HS-27A (cell line): ENCODE measurements at places on chromosomes 11 and 22.

- no peak for DNase-seq
Measured at GRCh38 chr11:62974848-62975522, 9.8 kb downstream of the SLC22A6 start.

- no peak for DNase-seq
Measured at GRCh38 chr11:8814209-8814922, 96.6 kb upstream of the AKIP1 start.

DNA sequence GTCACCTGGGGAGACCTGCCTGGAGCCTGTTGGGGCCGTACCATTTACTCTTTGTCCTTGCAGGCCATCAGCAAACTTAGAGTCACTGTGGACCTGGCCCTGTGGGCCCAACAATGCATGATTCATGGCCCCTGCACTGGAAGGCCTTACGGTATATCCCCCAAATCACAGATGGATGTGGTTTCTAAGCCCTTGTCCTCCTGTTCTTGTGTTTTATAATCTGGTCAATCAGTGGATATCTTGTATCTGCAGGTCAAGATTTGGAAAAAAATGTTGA is 6.2 kb downstream of the TSKU start:
- DNase-seq = no peak

DNA sequence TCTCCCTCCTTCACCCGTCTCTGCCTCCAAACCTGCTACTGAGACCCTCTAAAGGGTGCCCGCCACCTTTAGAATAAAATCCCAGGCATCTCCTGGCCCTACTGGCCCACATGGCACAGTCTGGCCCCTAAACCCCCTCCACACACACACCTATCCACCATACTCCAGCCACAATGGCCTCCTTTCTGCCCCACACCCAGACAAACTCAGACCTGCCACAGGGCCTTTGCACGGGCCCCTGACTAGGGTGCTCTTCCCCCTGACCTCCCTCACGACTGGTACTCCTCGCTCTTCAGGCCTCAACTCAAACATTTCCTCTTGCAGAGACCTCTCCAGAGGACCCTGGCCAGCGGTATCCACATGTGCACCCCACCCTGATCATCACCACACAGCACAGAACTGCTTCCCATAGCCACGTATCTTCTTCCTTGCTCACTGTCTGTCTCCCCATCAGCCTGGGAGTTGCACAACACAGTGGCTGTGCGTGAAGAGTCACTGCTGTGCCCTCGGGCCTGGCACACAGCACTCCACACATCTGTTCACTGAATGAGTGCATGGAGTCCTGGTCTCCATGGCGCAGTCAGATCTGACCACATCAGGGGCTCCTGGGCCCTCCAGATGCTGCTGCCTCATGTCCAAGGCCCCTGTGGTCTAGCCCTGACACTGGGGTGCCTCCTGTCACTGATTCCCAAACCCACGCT is 66.2 kb upstream of the TCF20 start:
- DNase-seq = no peak

GRCh38 chr11:114912826-114913225 is 234.5 kb downstream of the NXPE2 start:
- DNase-seq = no peak

DNA sequence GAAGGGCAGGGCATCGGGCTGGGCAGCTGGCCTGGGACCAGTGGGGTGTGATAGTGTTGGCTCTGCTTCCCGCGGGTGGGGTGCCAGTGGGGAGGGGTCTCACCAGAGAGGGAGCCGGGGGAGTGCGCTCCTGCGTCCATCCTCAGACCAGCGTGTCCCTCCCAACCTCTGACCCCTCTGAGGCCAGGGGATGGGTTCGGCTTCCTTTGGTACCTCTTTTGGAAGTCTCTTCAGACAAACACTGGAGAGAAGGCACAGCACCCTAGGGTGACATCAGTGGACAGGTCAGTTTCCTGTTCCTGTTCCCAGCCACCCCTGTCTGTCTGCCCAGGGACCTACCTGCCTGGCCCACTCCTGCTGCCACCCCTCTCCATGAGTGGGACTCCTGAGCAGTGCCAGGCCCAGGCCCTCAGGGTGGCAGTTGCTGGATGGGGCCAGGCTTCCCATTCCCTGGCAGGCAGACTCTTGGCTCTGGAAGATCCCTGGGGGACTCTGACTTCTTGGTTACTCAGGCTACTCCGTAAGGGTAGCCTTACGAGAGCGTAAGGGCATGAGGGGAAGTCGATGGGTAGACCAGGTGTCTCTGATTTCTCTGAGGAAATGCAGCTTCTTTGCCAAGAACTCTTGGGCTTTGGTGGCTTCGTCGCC is 2.6 kb downstream of the TAGLN start:
- no peak for DNase-seq

- peak; percentile 49 for DNase-seq
Measured at GRCh38 chr11:74024261-74025029, 15.6 kb upstream of the UCP3 start.

DNA sequence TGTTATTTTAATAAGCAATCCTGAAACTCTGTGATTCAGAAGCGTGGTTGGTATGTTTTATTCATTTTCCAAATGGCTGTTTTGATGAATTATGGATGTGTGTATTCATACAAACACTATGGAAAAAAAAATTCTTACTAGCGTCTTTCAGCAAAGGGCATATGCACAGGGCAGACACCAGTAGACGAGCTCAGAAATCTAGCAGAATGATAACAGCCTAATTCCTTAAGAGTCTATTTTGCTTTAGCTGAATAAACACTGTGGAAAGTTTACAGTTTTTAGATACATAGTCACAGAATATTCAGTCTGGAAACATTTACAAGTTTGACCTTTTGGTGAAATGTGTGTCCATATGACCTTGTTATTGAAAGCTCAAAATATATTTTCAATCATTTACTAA is 418.8 kb upstream of the LUZP2 start:
- no peak for DNase-seq

- peak; percentile 40 for DNase-seq
Measured at GRCh38 chr11:105466582-105467228, 143.2 kb upstream of the GRIA4 start.

DNA sequence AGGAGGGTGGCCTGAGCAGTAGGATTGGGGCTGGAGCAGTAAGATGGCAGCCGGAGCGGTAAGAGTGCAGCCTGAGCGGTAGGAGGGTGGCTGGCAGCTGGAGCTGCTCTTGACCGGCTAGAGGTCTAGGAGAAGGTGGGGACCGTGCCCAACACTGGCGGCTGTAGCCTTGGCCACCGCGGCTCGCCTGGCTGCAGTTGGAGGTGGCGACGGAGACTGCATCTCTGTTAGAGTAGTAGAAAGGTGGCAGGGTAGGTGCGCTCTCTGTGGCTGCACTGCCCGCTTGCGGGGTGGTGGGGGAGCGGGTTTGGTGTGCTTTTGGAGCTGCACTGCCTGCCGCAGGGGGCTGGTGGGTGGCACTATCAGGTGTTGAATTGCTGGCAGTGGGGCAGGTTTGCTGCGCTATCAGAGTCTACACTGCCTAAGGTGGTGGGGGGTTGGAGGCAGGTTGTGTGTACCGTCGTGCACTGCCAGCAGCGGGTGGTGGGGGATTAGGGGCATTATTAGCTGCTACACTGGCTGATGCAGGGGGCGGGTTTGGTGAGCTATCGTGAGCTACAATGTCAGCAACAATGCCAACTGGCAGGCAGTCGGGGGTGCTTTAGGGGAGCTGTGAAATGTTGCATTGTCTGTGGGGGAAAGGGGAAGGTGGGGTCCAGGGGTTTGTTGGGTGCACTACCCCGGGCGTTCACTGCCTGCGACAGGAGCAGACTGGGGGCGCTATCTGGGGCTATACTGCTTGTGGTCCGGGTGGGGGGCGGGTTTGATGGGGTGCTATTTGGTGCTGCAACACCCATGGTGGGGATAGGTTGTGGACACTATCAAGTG is 4461.3 kb upstream of the OR11H1 start:
- no peak for DNase-seq

DNA sequence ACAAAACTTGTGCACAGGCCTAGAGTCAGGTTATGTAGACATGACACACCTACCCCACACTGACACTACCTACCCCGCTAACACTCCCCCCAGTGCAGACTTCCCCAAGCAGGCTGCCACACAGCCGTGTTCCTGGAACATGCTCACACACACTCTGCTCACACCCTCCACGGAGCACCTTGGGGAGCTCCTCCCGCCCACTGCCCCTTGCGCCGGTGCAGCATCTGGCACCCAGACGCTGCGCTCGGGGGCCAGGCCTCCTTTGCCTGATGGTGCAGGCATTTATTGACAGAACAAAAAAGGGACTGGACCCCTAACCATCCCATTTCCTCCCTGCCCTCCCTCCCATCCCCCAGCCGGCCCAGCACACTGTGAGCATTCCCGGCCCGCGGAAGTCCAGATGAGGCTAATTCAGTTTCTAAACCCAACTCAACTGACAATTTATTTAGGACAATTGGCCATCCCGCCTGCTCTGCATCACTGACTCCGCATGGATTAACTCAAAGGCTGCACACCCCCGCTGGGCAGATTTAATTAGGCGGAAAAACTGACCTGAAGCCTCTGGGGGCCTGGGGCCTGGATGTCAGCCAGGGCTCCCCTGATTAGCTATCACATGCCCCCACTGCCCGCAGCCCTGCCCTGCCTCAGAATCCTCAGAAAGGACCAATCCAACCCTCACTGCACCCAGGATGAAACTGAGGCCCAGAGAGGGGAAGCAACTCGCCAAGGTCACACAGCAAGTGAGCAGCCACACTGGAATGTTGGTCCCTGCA is 30.1 kb downstream of the KCNC1 start:
- DNase-seq = no peak

- DNase-seq = no peak
Measured at GRCh38 chr11:87092159-87092558, 54.4 kb downstream of the TMEM135 start.

DNA sequence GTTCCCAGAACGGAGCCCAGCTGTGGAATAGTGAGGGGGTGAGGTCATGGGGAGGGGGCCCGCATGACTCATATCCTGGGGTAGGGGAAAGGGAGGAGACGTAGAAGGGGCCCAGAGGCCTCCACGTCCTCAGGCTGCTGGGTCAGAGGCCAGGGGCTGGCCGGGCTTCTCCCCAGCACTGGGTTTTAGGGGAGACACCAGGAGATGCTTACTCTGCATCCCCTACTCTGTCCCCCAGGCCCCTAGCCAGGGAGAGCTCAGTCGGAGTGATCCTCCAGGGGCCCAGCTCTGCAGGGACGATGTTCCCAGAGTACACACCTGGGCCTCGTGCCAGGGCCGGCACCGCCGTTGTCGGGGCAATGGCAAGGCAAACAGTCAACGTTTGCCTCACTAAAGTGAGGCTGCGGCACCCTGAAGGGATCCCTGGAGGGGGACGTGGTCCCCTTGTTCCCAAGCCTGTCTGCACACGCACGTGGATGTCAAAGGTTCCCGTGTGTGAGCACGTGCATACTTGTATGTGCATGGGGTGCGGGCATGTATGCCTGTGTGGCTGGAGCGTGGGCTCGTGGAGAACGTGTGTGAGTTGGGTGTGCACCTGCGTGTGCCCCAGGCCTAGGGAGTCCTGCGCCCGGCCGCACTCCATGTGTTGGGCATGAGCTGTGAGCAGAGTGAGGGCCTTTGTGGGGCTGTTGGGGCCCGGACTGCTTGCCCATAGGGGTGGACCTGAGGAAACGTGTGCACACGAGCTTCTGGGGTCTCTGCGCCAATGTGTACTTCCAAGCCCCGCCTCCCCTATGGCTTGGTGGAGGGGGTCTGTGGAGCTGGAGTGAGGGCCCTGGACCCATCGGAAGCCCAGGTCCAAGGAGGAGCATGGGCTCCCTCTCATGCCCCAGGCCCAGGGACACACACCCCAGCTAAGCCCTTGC is 14.2 kb downstream of the PRR33 start:
- DNase-seq = no peak

DNA sequence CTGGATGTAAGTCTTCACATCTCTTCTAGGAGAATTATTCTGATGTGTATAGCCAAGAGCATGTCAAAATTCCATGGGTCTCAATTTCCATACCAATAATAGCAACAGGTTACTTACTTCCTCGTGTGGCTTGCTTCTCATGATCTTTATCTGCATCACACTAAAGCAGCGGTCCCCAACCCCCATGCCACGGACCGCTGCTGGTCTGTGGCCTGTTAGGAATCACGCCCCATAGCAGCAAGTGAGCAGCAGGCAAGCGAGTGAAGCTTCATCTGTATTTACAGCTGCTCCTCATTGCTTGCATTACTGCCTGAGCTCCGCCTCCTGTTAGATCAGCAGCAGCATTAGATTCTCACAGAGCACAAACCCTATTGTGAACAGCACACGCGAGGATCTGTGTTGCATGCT is 28.9 kb upstream of the SLC25A1 start:
- DNase-seq = no peak

DNA sequence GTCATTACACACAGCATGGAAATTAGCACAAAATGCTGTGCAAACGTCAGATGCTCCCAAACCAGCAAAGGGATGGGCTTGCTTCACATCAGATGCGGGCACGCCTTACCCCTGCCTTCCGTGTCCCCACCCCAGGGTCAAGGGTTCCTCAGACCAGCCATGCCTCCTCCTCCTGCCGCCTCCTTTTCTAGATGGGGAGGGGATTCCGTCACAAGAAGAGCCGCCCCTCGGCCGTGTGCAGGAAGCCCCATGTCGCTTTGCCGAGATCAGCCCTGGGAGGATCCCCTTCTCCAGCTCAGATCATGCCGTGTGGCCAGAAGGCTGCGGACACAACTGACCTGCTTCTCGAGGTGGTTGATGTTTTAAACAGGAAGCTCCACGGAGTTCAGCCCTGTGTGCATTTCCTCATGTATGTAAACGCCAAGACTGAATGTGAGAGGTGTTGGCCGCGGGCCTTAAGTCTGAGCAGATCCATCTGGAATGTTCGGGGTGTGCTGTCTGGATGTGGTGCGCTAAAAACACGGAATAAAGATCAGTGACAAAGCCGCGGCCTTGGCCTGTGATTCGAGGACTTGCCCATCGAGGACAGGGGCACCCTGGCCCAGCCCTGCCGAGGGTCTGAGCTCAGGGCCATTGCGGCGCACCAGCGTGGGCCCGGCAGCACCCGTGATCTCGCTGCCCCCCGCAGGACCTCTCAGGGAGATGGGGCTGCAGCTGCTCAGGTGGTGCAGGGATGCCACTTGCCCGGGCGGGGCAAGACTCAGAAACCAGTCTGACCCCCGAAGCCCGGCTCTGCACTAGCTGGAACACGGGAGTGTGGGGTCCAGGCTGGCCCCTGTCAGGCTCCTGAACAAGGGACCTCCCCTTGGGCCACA is 412.9 kb downstream of the TBC1D22A start:
- no peak for DNase-seq

DNA sequence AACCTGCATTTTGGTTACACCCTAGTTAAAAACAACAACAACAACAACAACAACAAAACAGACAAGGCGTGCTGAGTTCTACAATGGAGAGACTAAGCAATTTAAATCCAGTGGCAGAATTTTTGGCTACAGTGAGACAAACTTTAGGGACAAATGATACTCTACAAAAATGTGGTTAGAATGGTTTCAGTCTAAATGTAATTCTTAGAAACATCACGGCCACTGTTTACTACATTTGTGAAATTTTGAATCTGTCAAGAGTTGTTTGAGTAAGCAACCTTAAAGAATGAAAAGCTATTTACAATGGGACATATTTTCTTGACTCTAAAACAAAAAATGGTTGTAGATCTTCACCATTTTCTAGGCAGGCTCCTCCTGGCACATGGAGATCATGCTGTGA is 259.4 kb downstream of the SWAP70 start:
- no peak for DNase-seq

DNA sequence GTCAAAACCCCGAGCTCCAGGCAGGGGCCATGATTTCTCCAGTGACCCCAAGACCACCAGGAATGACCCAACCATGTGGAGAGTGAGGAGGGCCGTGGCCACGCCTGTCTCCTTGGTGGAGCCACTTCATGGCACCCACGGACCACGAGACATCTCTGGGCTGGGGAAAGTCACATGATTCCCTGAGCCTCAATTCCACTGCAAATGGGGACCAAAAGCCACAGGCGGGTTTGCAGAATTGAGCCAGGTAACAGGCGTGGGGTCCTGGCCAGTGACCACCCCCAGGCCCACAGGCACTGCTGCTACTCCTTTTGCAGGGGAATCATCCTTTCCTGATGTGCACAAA is 178.9 kb downstream of the CTTN start:
- no peak for DNase-seq
